CD4-positive, alpha-beta T cell treated with Interleukin-4 for 1 hour (primary cell): ENCODE measurements at places on chromosomes 5 and 9.
A peak's percentile ranks its signal among the peaks of the same experiment; 100 is the strongest.

GRCh38 chr9:31715250-31715649 lies 669.2 kb upstream of the ACO1 start:
- no peak for DNase-seq

DNA sequence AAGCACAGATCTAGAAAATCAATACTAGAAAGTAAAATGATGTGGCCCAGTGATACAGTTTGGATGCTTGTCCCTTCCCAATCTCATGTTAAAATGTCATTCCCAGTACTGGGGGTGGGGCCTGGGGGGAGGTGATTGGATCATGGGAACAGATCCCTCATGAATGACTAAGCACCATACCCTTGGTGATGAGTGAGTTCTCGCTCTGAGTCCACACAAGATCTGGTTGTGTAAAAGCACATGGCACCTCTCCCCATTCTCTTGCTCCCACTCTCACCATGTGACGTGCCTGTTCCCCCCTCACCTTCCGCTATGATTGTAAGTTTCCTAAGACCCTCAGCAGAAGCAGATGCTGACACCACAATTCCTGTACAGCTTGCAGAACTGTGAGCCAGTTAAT lies 234.2 kb upstream of the CDH6 start:
- no peak for DNase-seq

GRCh38 chr5:115624994-115625393 lies 842 bp downstream of the TMED7 start:
- peak; percentile 17 for DNase-seq

- no peak for DNase-seq
Measured at GRCh38 chr9:115305543-115305942, 187.6 kb upstream of the TNC start.

- DNase-seq = no peak
Measured at GRCh38 chr5:92916036-92916435, 665.0 kb downstream of the NR2F1-AS1 start.

- no peak for DNase-seq
Measured at GRCh38 chr5:58264276-58264675, 195.6 kb downstream of the PLK2 start.

- DNase-seq = no peak
Measured at GRCh38 chr5:76177978-76178377, 94.8 kb downstream of the SV2C start.

- DNase-seq = no peak
Measured at GRCh38 chr5:166499447-166500240, 1791.8 kb upstream of the WWC1 start.

DNA sequence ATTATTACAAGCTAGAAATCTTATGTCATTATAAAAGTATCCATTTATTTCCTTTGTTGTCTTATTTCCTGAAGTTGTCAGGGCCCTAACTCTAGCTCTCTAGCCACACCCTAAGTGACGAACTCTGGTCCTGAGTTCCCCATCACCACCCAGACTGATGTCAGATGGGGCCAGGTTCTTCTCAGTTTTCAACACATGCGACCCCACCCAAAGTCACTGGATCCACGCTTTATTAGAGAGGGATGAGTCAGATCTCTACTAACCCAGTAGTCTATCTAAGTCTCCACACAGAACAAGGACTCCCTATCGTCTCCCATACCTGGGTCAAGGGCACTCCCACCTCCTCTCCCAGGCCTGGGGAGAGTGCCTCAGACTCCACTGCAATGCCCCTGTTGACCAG lies 6.8 kb upstream of the FEM1C start:
- peak; percentile 14 for DNase-seq

DNA sequence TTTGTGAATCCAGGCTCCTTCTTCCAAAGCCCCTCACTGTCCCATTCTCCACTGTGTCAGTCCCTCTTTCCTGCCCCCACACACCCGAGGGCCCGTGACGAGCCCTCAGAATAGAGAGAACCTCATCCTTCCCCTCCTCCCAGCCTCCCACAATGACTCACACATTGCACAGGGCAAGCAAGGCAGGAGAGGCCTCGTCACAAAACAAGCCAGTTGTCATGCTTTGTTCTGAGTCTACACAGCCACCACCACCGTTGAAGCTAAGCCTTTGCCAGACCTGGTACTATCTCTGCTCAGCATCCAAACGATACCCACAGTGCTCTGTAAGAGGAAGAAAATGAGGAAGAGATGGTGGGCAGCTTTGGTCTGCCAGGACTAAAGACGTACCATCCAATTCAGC lies 142.2 kb upstream of the ZNF366 start:
- no peak for DNase-seq

- no peak for DNase-seq
Measured at GRCh38 chr9:93960971-93961841, 6.1 kb upstream of the BARX1 start.

DNA sequence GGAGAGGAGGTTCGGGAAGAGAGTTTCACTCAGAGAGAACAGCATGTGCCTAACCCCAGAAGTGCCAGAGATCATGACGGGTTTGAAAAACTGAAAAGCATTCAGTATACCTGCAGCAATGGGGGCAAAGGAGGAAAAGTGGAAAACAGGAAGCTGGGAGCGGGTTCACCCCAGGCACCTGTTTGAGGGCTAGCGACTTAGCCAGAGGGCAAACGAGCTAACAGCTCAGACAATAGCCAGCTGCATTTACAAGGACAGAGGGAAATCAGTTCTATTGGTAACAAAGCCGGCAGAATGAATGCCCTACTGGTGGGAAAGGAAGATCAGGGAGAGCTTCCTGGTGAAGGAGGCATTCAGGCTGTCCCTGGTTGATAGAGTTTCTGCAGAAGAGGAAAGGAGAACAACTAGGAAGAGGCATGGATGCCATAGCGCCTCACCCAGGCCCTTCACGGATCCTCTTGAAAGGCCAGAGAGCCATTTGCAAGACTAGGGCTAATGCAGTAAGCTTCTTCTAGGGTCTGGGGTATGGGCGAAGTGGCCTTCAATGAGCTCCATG lies 141.7 kb upstream of the ADRA1B start:
- no peak for DNase-seq

DNA sequence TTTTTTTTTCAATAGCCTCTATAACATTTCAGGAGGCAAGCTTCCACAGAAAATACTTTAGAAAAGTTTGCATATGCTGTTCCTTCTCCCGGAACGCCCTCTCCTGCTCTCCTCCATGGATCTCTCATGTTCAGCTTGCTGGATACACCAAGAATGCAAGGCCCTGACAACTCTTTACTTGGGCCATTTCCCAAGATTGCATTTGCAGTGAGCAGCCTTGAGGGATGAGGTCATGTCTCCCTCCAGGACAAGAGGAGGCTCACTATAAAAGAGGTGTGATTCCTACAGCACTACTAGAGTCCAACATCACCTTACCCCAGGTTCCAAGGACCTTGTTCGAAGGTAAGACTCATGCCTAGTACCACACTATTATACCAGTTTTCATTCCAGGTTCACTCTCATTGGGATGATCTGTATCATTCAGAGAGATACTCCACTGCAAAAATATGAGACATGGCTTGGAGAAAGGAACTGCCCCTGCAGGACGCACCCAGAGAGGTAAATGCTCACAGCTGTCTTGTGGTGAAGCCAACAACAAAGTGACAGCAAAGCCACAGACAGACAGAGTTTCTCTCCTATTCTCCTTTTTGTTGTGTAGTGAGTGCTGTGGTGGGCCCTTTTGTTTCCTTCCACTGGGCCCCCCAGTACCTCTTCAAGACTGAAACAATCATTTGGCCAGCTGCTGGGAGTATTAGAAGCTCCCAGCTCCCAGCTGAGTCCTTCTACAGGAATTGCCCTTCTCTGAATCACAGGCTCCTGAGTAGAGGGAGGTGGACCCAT lies 151.7 kb upstream of the ZNF366 start:
- DNase-seq = no peak

DNA sequence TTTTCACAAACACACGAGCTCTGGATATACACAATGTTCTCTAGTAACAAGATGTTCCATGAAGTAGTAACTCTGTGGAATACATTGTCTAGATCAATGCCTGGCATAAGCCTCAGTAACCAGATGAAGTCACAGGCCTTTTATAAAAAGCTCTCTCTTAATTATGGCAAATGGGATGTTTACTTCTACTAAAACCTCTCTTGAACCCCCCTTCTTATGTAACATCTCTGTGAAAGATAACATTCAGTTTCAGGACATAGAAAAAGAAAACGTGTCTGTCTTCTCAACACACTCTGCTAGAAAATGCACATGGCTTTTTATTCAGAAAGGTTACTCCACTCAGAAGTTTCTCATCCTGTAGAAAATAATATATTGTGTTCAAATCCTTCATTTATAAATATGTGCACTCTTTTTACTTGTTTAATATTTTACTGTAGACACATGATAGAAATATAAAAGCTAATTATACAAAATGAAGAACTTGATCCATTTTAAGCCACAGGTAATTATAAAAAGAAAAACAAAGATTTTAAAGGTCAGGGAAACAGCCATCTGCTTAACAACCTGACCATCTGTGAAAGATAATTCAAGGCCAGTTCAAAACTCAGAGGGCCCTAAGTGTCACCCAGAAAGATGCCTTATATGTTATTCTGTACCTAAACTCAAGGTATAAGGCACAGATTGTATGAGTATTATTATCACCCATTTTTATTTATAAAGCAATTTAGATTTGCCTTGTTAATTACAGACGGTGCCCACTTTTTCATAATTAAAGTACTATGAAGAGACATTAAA lies 812.0 kb downstream of the CDH18 start:
- no peak for DNase-seq

GRCh38 chr5:110377943-110378342 lies 348.5 kb downstream of the TMEM232 start:
- DNase-seq = no peak

DNA sequence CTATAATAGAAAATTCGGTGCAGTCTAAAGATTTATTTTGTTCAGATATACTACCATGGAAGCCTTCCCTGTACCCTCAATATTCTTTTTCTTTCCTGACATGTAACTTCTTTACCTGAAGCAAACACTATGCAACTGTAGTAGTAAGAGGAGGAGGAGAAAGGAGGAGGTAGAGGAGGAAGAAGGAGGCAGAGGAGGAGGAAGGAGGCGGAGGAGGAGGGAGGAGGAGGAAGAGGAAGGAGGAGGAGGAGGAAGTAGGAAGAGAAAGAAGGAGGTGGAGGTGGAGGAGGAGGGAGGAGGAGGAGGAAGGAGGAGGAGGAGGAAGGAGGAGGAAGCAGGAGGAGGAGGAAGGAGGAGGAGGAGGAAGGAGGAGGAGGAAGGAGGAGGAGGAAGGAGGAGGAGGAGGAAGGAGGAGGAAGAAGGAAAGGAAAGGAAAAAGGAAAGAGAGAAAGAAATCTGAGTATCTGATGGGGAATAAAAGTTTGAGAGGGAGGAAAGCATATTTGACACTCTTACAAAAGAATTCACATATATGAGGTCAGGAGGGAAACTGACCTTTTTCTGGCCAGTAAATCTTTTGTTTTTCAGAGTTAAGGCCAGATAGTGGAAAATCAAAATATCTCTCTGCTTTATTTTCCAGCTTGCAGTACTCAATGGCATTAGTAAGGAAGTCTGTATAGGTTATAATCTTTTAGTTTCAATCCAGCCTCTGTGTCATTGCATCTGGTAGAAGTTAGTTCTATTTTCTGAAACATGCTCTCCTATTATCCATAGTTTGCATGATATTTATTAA lies 114.5 kb upstream of the LPAR1 start:
- no peak for DNase-seq

GRCh38 chr5:4418084-4418483 lies 722.0 kb upstream of the ADAMTS16 start:
- no peak for DNase-seq

DNA sequence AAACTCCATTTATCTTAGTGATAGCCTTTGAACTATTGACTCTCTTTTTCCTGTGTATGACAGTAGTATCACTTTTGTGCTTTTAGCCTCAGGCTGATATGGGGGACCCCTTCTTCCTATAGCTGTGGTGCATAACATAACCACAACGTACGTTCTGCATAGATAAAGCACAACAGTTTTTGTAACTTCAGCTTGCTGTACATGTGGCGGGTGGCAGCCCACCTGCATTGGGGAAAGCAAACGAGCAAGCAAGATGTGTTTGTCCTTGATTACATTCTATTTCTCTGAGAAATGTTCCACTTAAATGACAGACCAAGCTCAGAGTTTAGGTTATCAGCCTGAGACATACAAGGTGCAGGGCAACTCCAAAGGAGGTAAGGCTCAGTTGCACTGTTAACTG lies 309.4 kb downstream of the KDM4C start:
- DNase-seq = no peak

GRCh38 chr5:120124961-120125360 lies 339.1 kb upstream of the PRR16 start:
- DNase-seq = no peak

DNA sequence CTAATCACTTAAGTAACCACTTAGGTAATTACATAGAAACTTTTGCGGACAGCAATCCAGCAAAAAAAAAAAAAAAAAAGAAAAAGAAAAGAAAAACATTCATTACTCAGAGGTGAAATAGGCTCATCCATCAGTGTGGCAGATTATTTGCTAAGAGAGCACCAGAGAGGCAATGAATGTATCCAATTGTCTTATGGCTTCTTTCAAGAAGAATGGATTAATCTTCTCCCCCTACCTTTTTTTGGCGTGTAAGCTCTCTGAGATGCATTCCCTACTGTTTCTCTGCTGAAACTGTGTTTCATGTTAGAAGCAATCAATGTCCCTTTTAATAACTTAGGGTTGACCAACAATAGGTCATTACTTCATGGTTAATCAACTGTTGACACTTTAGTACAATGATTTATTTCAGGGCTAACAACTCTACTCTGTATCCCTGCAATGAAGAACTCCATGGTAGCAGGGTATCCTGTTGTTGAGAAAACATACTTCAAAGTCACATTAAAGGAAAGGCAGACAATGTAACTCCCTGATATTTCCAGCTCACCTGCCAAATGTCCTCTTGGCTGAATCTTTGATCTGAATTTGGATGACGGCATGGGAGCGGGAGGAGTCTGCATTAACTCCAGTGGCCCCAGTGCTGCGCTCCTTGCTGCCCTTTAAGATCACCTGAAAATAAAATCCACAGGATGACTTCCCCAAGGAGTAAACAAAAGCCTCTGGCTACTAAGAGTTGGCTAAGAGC lies 57.6 kb downstream of the KIF24 start:
- DNase-seq = no peak

DNA sequence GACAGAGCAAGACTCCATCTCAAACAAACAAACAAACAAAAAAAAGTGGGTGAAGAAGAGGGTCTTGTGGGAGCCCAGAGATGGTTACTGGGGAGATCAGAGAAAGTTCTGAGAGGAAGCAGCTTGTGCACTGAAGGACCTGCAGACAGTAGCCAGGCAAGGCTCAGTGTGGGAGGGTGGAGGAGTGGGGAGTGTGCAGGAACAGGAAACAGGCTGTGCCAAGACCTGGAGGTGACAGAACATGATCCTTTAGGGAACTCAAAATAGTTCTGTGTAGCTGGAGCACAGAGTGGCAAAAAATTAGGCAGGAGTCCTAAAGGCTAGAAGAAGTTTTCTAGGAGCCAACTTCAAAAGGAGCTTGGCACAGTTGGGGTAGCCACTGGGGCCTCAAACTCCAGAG lies 19.2 kb upstream of the NANS start:
- no peak for DNase-seq

- DNase-seq = no peak
Measured at GRCh38 chr9:14031060-14031414, 282.9 kb downstream of the NFIB start.

DNA sequence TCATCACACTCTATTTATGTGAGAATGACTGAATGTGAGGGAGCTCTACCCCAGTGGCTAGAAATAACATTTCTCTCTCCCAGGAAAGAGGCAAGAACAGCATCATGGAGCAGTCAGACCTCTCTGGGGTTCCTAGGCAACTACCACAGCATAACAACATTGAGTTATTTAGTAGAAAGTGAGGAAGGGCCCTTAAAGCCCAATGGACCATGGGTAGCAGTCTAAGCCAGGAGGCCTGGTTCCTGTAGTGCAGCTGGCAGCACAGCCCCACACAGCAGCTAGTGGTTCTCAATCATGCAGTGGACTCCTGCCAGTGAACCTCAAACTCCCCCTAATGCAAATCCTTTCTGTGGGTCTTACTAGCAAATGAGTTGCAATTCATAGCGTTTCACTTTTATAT lies 55.3 kb downstream of the SPEF2 start:
- DNase-seq = peak; percentile 60
